ENCODE measurements at places on chromosomes 13 and 19.

GRCh38 chr19:44796701-44797115, 12.2 kb upstream of the BCAM start:
- DNase-seq = peak; percentile 33

DNA sequence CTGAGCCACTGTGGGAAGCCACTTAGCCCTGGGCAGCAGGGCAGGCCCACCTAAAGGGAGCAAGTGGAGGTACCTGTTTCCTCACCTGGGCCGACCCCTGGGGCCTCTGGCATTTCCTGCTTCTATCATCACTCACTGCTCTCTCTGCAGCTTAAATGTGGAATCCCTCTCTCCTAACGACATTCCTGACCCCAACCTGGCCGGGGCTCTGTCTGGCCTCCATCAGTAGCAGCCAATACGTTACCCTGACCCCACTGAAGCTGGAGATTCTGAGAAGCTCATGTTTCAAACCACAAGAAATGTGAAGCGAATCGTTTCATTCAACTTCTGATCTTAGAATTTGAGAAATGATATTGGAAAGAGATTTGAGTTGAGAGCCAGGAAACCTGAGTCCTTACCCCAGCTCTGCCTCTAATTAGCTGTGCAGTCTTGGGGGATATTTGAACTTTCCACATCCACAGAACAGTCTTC, 39.9 kb downstream of the DOCK9 start:
- DNase-seq = peak; percentile 68

DNA sequence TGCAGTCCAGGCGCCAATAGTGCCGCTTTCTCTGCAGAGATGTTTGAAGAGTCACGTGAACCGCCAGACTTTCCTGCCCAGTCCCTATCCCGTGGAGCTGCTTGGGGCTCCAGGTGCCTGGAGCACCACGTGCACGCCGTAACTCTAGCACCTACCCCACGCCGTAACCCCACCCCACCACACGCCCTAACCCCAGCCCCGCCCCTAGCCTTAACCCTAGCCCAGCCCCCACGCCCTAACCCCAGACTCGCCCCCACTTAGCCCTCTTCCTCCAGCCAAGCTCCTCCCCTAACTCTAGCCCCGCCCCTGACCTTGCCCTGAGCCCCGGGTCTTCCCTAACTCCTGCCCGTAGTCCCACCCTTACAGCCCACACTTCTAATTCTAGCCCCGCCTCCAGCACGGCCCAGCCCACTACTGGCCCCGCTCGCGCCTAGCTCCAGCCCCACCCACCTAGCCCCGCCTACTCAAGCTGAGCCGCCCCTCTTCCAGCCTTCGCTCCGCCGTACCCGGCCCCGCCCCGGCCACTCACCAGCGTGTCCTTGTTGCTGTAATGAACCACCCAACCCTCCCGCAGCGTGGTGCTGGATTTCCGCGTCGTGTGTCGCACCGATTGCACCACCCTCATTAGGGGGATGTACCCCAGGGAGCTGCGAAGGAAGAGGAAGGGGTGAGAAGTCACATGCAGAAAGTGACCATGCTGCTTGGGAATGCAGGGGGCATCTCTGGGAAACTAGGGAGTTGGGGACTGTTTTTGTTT, 19.5 kb downstream of the PRKD2 start:
- DNase-seq = peak; percentile 66

DNA sequence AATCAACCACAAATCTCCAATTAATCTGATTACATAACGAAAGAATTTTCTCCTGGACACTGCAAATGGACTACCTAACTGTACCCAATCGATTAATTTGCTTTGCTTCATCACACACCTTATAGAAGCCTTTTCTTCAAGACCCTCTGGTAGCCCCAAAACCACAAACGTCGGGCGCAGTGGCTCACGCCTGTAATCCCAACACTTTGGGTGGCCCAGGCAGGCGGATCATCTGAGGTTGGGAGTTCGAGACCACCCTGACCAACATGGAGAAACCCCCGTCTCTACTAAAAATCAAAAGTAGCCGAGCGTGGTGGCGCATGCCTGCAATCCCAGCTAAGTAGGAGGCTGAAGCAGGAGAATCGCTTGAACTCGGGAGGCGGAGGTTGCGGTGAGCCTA, 42.9 kb upstream of the ZNF429 start:
- no peak for DNase-seq

DNA sequence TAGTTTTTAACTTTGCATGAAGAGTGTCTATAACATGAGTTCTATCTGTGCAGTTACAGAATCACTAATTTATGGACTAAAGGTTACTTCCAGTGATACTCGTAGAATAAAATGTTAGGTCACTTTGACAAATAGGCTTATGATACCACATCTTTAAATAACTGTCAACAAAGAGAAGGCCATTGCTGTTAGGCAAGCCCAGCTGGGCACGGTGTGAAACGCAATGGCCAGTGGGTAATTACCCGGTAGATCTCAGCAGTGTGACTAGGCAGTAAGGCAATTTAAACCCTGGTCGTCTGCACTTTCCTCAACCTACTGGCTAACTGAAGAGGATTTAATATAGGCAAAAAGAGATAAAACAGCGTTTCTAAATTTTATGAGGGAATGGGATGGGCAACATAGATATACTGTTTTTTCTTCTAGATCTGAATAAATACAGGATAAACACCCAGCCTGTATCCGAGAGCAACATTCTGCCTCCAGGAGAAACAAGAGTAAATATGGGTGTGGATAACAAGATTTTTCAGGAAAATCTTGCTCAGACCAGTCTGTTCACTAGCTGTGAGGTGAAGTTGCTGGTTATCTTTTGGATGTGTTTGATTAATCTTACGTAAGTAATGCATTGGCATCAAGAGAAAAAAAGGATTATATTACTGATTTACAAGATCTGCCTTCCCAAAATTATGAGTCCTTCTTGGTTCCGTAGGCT, 631.3 kb downstream of the EFNB2 start:
- no peak for DNase-seq

- DNase-seq = no peak
These were observed 22.1 kb downstream of the COLGALT1 start for GRCh38 chr19:17577457-17578097.

DNA sequence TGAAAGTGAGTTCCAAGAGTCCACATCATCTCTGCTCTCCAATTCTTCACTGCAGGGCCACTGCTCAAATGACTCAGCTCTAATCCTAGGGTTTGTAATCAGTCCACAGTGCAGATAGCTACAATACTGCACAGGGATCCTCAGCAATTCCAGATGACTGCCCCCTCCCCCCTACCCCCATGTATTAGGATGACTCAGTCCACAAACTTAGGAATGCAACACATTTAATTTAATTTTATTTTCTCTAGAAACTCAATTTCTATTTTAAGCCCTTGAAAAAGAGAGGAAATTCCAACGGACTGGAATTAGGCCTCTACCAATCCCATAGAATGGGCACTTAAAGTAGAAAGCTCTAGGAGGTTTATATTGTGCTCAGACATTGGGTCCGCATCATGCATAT, 173.8 kb upstream of the SOX21 start:
- DNase-seq = peak; percentile 89

DNA sequence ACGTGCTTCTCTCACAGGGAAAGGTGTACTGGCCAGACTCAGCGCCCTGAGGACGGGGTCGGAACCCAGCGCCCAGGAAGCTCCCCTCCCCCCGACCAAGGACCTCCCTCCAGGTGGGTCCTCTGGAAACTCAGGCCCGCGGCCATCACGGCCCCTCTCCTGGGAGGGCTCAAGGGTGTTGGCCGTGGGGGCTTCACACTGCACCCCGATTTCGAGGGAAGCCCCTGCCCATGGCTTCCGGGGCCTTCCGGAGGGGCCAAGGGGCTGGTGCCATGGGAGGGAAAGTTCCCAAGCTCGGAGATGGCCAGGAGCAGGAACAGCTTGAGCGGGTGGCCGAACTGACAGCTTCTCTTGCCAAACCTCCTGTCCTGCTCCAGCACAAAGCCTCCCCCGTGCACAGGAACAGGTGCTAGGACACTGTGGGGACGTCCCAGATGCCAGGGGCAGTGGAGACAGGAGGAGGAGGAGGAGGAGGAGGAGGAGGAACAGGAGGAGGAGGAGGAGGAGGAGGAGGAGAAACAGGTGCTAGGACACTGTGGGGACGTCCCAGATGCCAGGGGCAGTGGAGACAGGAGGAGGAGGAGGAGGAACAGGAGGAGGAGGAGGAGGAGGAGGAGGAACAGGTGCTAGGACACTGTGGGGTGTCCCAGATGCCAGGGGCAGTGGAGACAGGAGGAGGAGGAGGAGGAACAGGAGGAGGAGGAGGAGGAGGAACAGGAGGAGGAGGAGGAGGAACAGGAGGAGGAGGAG, 10.0 kb downstream of the SBNO2 start:
- DNase-seq = no peak

DNA sequence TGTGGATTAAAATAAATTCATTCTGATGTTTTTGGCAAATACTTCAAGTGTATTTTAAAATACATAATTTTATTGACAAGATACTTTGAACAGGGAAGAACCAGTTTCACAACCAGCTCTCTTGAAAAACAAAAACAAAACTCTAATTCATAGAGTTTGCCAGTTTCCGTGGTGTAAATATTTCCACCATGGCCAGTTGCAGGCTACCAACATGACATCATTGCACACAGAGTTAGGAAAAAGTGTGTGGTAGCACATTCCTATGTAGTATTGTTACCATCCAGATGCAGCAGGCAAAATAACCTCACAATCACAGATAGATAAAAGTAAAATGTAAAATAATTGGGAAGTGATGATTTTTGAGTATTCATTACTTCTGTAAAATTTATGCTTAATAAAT, 7.7 kb upstream of the RNF113B start:
- no peak for DNase-seq

- DNase-seq = no peak
These were observed 3.5 kb upstream of the ZNF358 start for GRCh38 chr19:7512400-7512851.

DNA sequence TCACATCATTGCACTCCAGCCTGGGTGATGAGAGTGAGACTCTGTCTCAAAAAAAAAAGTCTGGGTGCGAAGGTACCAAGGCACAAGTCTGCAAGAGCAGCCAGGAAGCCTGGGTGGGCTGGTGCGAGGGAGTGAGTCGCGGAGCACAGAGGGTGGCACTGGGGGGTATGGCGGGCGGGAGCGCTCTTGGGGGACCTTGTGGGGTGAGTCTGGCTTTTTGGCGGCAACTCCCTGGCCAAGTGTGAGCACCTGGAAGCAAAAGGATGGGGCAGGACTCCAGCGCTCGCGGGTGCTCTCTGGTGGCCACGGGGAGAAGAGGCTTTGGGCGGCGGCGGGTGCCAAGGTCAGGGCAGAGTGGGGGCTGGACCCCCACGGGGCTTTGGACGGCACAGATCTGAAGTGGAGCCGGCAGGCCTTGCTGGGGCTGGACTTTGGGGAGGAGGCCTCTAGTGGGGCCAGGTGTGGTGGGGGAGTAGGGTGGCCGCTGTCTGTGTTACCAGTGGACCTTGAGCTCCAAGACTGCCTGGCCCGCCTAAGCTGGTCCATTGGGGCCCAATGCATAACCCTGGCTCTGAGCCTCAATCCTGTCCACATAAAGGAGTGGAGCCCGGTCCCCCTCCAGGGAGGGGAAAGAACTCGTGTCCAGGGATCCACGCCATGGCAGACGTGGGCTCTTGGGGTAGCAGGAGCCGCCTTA, 1.6 kb downstream of the P2RY11 start:
- peak; percentile 40 for DNase-seq

DNA sequence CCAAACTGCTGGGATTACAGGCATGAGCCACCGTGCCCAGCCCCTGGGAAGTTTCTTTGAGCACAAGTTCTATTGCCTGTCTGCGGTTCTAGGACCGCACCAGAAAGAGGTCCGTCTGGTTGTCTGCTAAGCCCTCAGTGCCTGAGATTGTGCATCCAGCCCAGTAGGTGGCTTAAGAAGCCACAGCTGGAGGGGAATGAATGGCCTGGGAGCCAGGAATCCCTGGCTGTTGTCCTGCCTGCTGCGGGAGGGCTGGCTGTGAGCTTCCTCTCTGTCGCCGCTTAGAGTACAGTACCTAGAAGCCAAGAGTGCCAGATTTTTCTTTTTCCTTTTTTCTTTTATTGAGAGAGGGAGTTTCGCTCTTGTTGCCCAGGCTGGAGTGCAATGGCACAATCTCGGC, 4.2 kb upstream of the TYK2 start:
- DNase-seq = no peak

DNA sequence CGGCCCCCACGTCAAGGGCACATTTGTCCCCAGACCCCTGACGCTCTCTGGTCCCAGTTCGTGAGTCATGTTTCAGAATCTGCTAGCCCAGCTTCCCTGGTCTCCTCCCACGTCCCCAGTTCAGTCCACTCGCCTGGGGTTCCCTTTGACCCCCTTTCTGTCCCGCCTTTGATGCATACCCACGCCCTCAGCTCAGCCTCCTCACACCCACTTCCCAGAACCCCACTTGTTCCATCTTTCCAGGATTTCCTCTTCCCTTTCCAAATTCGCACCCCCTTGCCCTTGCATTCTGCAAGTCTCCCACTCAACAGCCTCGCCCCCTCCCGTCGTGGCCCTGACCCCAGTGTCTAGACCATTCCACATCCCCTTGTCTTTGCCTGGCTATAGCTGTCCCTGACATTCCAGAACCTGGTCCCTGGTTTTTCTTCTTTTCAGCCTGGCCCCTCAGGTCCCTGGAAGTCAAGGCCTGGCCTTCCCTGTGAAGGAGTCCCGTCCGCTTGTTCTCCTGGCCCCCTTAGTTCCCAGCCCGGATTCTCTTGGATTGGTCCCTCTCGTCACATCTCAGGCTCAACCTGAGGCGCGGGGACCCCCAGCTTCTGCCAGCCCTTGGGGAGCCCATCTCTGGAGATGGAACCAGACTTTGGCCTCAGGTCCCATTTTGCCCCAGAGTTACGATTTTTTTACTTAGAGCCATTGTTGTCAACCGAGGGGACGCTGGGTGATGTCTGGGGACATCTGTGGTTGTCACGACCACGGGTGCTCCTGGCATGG, 1.3 kb downstream of the NCLN start:
- DNase-seq = no peak

GRCh38 chr19:3270902-3271301, 46.4 kb downstream of the CELF5 start:
- DNase-seq = peak; percentile 46

DNA sequence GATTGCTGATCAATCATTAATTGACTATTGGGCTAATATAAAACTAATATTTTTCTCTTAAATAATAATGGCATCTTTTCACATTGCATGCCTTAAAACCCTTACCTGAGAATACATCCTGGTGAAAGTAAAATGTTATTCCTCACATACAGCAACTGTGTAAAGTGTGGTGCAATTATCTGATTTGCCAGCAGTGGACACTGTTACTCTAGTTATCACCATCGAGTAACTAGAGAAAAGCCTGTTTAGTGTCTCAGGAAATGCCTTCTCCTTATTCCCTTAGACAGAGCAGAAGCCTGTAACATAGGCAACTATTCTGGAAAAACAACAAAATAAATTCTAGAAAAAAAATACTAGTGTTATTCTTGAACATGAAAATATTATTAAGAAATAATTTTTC, 459.8 kb downstream of the FGF14 start:
- peak; percentile 8 for DNase-seq

DNA sequence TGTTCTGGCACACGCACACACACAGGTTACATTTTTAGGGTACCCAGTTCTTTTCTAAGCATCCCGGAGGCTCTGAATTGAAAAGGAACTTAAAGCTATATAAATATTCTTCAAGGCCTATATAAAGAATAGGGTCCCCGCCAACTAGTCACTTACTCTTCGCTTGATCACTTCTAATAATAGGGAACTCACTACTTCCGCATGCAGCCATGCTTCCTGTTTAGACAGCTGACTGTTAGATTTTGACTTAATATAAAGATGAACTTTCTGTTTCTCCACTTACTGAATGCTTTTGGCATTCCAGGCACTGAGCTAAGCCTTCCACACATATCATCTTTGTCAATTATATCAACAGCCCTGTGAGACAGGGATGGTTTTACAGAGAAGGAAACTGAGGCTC, 259.6 kb downstream of the TSHZ3 start:
- no peak for DNase-seq

GRCh38 chr13:29621051-29621800, 25.7 kb upstream of the SLC7A1 start:
- peak; percentile 72 for DNase-seq

GRCh38 chr19:45768655-45768983, 433 bp downstream of the SIX5 start:
- DNase-seq = peak; percentile 49
